ENCODE measurements at places on chromosomes 13 and 19.

DNA sequence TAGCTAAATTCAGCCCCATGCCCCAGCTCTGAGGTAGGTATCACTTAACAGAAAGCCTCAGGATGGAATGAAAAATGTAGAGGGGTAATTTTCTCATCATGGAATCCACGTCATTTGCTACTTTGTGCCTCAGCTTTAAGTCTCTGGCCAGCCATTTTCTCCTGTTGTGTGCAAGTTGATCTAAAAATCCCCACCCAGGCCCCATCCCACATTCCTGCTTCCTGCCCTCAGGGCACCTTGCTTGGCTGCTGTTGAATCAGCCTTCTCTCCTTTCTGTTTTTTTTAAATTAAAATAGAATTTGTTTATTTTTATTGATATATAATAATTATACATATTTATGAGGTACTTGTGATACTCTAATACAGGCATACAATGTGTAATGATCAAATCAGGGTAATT lies 179.9 kb upstream of the TSHZ3 start:
- DNase-seq, result no peak

DNA sequence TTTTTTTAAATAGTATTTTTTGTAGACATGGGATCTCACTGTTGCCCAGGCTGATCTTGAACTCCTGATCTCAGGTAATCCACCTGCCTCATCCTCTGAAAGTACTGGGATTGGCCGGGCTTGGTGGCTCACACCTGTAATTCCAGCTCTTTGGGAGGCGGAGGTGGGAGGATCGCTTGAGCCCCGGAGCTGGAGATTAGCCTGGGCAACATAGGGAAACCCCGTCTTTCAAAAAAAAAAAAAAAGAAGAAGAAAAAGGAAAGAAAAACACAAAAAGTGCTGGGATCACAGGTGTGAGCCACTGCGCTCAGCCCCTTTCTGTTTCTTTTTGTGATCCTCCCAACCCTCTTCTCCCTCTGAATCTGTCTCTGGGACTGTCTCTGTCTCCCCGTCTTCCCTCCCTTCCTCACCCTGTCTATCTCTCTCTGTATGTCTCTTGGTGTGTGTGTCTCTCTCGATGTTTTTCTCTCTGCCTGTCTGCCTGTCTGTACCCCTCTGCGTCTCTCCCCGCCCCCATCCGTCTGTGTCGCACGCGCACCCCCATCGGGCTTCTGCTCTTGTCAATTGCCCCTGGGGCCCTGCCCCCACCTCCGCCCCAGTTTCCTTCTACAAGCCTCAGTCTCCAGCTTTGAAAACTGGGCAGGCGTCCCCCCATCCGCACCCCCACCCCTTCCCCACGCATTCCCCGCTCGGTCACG lies 540 bp upstream of the ZFP36 start:
- DNase-seq, result peak; percentile 85

- no peak for DNase-seq
Measured at GRCh38 chr13:102131246-102131645, 270.6 kb downstream of the FGF14 start.

DNA sequence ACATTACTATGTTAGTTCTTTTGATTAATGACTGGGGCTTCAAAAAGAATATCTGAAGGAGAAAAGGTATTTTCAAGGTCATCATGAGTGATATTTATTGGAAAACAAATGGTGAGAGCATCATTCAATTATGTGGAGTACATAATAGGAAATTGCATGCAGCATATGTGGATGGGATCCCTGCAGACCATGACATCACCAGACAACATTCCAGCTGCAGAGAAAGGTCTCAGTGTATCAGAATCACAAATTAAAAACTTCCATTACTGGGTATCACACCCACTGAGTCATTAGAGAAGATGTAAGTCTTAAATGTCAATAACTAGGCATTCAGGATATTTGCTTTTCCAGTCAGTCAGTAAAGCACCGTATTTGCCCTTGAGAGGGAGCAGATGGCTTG lies 574.4 kb upstream of the SLC10A2 start:
- DNase-seq, result no peak

Measured in stimulated activated CD8-positive, alpha-beta memory T cell treated with anti-CD3 and anti-CD28 coated beads, Interleukin-4, amount 100 ng/mL, for 4 hours (primary cell).